Endodermal cell (in vitro differentiated cells): ENCODE measurements at places on chromosomes 7 and 10. TPM values are rescaled to one million over a fixed set of nuclear protein-coding genes. Genes with fewer than 3 reads are reported as not detected.

GRCh38 chr7:90816511-90817142, 220.5 kb downstream of the CDK14 start:
- H3K27ac ChIP-seq: no peak overlapping the region
- no peaks in the 10 kb centered on the region for H3K36me3 ChIP-seq
- no peaks in the 10 kb centered on the region for H3K27me3 ChIP-seq
- no peak for DNase-seq
- no peak overlapping the region for H3K4me3 ChIP-seq

- peak; percentile 38 for DNase-seq
- H3K4me3 ChIP-seq: no peak overlapping the region
- no peaks in the 10 kb centered on the region for H3K4me1 ChIP-seq
- no peaks in the 10 kb centered on the region for H3K27me3 ChIP-seq
These were observed 85.3 kb upstream of the PPP2R2D start for GRCh38 chr10:131815266-131816156.

DNA sequence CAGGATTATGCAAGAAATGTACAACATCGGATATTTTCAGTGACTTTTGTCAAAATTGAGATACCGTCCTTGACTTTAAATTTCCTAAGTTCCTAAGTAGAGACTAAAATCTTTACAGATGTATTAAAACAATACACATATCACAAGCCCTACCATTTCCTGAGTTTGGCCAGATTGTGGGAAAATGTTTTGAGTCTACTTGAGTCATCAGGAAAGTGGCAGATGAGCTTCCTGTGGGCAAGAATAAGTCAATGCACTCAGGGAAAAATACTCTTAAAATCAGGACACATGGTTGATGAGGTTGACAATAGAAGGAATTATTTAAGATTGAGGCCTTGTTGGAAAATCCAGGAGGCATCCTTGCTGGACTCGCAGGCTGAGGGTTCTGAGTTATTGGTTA, 162.5 kb downstream of the SNX10 start:
- no peaks in the 10 kb centered on the region for H3K4me1 ChIP-seq
- DNase-seq: no peak
- H3K27ac ChIP-seq: no peak overlapping the region
- H3K36me3 ChIP-seq: no peaks in the 10 kb centered on the region

- H3K4me1 ChIP-seq: no peaks in the 10 kb centered on the region
- DNase-seq: no peak
- H3K36me3 ChIP-seq: no peaks in the 10 kb centered on the region
These were observed 176.0 kb upstream of the SVIL start for GRCh38 chr10:29810816-29811215.

DNA sequence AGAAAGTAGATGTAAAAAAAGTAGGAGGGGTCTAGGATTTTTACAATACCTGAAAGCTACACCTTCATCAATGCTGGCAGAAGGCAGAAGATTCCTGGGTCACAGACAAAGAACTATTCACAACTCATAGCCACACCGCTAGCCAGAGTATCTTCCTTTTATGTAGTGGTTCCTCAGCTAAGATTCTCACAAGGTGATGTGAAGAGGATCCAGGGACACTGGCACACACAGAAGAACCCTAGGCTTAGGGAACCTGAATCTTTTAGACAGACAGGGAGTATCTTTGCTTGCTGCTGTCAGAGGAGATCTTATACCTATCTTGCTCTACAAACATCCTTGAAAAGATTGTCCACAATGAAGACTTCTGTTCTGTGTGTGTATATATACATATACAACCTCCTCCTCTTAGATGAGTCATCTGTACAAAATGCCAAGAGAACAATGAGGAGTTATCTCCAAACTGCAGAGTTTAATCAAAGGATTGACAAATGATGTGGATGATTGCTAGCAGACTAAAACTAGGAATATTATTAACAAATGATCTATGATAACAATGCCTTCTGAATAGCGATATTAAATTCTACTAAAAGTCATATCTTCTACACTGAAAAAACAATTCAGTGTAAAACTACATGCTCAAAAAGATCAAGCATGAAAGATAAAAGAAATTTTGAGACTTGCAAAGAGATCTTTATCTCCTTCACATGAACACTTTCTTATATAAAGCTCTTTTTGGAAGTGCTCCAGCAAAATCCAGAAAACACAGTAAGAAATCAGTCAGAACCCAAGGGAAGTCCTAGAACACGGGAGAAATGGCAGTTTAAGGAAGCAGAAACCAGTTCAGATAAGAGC, 409.3 kb downstream of the PARD3 start:
- no peak overlapping the region for H3K4me3 ChIP-seq
- DNase-seq: no peak
- H3K36me3 ChIP-seq: no peaks in the 10 kb centered on the region

GRCh38 chr10:93550606-93551005, 15.9 kb upstream of the FFAR4 start:
- no peaks in the 10 kb centered on the region for H3K36me3 ChIP-seq
- H3K4me3 ChIP-seq: no peak overlapping the region
- H3K27ac ChIP-seq: no peak overlapping the region
- H3K27me3 ChIP-seq: no peaks in the 10 kb centered on the region
- no peaks in the 10 kb centered on the region for H3K4me1 ChIP-seq
- peak; percentile 9 for DNase-seq

DNA sequence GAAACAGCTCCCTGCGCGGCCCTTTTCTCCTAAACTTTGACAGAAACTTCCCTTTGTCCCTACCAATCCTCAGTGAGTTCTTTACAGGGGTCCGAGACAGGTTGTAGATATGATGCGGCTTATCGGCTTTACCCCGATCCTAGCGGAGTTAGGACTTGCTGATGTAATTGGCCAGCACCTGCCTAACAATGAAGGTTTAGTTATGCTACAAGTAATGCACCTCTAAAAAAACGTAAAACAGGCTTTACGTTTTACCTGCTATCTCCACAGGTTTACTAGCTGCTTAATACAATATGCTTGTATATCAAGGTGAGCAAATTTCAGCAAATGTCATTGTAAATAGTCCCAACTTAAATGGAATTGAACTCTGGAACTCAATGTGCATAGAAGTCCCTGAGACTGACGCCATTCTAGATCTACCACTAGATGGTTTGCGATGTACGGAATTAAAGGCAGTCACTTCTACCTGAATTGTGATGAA, 697 bp upstream of the SNX13 start:
- H3K36me3 ChIP-seq: no peaks in the 10 kb centered on the region
- peak overlapping the region; percentile 78 for H3K27ac ChIP-seq
- no peak for DNase-seq
- H3K4me1 ChIP-seq: peaks cover 5% of the 10 kb centered on the region
- H3K27me3 ChIP-seq: no peaks in the 10 kb centered on the region
- H3K4me3 ChIP-seq: peak overlapping the region; percentile 91

DNA sequence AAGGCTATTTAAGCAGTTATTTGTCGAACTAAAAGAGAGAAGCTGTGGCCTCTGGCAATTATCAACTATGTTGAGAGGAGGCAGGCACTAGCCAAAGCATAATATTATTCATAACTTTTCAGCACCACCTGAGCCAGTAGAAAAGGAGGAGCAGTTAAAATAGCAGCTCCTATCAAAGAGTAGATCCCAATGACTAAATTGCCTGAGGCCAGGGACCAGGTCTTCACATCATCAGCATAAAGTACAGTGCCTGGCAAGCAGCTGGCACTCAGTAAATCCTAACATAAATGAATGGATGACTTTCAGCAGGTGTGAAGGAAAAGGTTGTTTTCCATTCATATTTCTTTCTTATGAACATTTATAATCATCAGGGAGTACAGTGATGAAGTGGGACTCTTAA, 309.0 kb upstream of the IMMP2L start:
- H3K27ac ChIP-seq: no peak overlapping the region
- peaks cover 8% of the 10 kb centered on the region for H3K36me3 ChIP-seq
- no peaks in the 10 kb centered on the region for H3K27me3 ChIP-seq
- H3K4me3 ChIP-seq: no peak overlapping the region

DNA sequence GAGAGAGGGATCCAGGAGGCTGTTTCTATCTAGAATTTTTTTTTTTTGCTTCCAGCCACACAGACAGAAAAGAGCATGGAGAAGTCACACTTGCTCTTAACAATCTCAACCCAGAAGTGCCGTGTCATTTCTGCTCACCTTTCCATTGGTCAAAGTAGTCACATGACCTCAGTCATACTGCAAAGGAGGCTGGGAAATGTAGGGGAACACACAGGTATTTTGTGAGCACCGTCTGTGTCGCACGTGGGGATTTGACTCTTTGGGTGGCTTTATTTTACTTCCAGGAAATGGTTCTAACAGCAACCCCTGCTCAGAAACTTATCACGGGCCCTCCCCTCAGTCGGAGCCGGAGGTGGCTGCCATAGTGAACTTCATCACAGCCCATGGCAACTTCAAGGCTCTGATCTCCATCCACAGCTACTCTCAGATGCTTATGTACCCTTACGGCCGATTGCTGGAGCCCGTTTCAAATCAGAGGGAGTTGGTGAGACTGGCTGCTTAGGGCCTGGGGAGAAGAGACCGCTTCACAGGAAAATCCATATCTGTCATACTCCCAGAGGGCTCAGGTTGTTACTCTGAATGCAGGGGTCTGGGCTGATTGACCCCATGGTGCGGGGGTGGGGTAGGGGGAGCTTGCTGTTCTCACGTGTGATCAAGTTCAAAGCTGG, 13.1 kb upstream of the CPA1 start:
- no peak overlapping the region for H3K27ac ChIP-seq
- no peaks in the 10 kb centered on the region for H3K36me3 ChIP-seq
- H3K4me3 ChIP-seq: no peak overlapping the region
- H3K27me3 ChIP-seq: no peaks in the 10 kb centered on the region
- no peaks in the 10 kb centered on the region for H3K4me1 ChIP-seq

DNA sequence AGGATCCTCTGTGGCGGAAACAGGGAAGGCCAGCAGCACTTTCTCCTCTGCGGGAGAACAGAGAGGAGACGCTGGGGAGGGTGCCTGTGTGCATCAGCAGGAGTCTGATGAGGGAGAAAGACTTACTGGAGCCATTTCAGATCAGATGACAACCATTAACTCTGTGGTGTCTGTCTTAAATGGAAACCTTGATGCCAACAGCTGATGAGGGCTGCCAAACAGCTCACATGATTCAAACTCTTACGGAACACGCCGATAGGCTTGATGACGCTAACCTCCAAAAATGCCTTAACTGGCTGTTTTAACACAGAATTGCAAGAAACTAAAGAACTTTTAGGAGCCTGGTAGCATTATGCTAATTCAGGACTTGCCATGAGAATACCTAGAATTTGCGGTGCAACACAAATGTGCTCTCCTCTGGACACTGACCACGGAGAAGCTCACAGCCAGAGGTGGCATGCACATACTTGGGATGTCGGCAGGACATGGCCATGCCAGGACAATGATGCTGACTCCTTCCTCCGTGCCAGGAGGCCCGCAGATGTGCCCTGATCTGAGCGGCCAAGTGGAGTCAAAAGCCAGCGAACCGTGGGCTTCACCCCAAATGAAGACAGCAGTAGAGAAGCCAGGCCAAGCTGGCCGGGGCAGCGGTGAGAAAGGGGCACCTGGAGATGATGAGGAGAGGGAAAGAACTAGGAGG, 154.9 kb downstream of the ZMYND11 start:
- no peak overlapping the region for H3K4me3 ChIP-seq
- H3K27me3 ChIP-seq: no peaks in the 10 kb centered on the region
- no peak overlapping the region for H3K27ac ChIP-seq
- no peak for DNase-seq

DNA sequence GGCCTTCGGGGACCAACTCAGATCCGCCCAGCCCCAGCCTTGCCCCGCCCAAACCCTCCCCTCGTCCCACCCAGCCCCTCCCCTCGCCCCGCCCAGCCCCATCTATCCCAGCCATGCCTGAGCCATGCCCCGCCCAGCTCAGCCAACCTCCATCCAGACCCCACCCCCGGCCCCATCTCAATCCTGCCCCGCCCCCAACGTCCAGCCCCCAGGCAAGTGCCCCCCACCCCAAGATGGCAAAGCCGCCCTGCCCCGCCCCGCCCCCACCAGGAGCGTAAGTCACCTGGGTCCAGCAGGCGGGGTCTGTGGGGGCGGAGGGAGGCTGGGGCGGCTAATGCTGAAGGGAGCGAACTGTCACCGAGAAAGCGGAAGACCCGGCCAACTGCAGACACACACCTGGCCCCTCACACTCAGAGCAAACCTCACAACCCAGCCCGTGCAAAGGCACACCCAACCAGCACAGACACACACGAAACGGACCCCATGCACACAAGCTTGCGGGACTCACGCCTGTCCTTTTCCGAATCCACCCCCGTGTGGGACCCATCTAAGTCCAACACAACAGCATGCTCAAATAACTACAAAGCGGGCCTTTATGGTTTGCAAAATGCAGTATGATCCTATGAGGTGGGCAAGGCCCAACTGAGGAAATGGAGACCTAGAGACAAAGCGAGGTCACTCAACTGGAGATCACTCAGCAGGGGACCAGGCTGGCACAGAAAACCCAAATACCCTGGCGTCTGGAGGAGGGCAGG, 11.5 kb upstream of the OGA start:
- H3K4me3 ChIP-seq: peak overlapping the region; percentile 78
- H3K27ac ChIP-seq: peak overlapping the region; percentile 22
- peak; percentile 94 for DNase-seq
- no peaks in the 10 kb centered on the region for H3K27me3 ChIP-seq

GRCh38 chr7:123865517-123866117, 20.6 kb downstream of the HYAL4 start:
- H3K27ac ChIP-seq: no peak overlapping the region
- DNase-seq: peak; percentile 72
- no peaks in the 10 kb centered on the region for H3K27me3 ChIP-seq
- H3K4me3 ChIP-seq: no peak overlapping the region
- no peaks in the 10 kb centered on the region for H3K4me1 ChIP-seq

- no peak for DNase-seq
- no peak overlapping the region for H3K4me3 ChIP-seq
- H3K4me1 ChIP-seq: peaks cover 11% of the 10 kb centered on the region
- H3K36me3 ChIP-seq: peaks cover 20% of the 10 kb centered on the region
- H3K27ac ChIP-seq: no peak overlapping the region
These were observed 33.1 kb downstream of the NACAD start for GRCh38 chr7:45055594-45056219.

- no peaks in the 10 kb centered on the region for H3K4me1 ChIP-seq
- no peaks in the 10 kb centered on the region for H3K36me3 ChIP-seq
- no peak for DNase-seq
- peaks cover 11% of the 10 kb centered on the region for H3K27me3 ChIP-seq
- no peak overlapping the region for H3K4me3 ChIP-seq
These were observed 47.6 kb upstream of the ANKRD1 start for GRCh38 chr10:90968328-90969081.

- H3K36me3 ChIP-seq: peaks cover 16% of the 10 kb centered on the region
- H3K27me3 ChIP-seq: peaks cover 60% of the 10 kb centered on the region
- H3K4me3 ChIP-seq: peak overlapping the region; percentile 70
- peaks cover 4% of the 10 kb centered on the region for H3K4me1 ChIP-seq
- H3K27ac ChIP-seq: no peak overlapping the region
- peak; percentile 87 for DNase-seq
These were observed 860 bp downstream of the SEC31B start for GRCh38 chr10:100518761-100519241.

- no peak overlapping the region for H3K27ac ChIP-seq
- H3K4me1 ChIP-seq: no peaks in the 10 kb centered on the region
- DNase-seq: no peak
- no peaks in the 10 kb centered on the region for H3K27me3 ChIP-seq
These were observed 86.1 kb downstream of the TRIM24 start for GRCh38 chr7:138546064-138546619.

FAS gene
- 0.31 TPM in 1 of 3 replicates, not detected in the others for total RNA-seq

CALHM3 gene
- 0.21 TPM in 1 of 3 replicates, not detected in the others for total RNA-seq

CREB5 gene
- 1.8 and 2.6 TPM in 2 replicates for total RNA-seq

PNLIPRP1 gene
- total RNA-seq: not detected in 2 replicates
